ENCODE measurements at places on chromosomes 11 and 22.
A peak's percentile ranks its signal among the peaks of the same experiment; 100 is the strongest.

GRCh38 chr11:126815111-126815510, 185.5 kb downstream of the KIRREL3 start:
- DNase-seq: no peak

DNA sequence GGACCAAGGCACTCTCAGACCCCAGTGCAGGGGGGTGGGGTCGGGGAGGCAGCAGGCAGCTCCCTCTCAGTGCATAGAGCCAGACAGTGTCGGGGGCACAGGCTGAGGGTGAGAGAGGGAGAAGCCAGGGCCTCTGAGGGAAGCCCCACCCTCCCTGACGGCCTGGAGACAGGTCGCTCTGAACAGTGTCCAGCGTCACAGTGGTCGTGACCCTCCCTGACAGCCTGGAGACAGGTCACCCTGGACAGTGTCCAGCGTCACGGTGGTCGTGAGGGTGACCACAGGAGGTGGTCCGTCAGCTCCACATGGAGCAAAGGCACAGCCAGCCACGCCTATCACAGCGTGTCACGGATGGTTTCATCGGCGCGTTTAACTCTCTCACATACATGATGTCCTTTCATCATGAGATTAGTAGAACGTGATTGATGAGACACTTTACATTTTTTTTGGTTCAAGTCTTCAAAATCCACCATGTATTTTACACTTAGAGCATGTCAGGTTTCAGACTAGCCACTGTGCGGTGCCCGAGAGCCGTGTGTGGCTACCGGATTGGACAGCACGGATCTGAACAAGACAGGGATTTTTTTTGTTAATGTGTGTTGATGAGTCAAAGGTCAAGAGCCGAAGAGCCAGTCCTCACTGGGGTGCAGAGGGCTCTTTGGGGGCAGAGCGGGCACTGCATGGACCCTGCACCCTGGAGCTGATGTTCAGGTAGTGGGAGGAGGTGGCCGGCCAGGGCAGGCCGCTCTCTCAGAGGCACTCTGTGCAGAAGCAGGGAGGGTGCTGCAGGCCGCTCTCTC, 23.9 kb upstream of the PANX2 start:
- DNase-seq: no peak

- DNase-seq: no peak
Observed at GRCh38 chr11:100882957-100883356, 195.9 kb downstream of the ARHGAP42 start.

- no peak for DNase-seq
Observed at GRCh38 chr11:67534070-67534679, 10.9 kb upstream of the CABP2 start.

DNA sequence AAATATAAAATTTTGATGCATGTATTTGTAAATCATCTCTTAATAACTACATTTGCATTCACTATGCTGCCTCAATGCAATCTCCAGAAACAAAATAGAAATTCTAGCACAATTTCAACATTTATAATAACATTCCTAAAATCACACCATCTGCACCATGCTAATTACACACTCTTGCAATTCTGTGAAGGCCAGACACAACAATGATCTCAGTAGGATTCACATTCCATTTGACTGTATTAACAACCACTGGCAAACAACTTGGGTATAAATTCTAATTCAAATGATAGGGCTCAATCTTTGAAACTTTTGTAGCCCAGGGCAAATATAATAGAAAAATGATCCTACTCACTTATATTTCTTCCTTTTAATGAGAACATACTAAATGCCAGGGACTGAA, 25.9 kb downstream of the RAB6A start:
- no peak for DNase-seq

DNA sequence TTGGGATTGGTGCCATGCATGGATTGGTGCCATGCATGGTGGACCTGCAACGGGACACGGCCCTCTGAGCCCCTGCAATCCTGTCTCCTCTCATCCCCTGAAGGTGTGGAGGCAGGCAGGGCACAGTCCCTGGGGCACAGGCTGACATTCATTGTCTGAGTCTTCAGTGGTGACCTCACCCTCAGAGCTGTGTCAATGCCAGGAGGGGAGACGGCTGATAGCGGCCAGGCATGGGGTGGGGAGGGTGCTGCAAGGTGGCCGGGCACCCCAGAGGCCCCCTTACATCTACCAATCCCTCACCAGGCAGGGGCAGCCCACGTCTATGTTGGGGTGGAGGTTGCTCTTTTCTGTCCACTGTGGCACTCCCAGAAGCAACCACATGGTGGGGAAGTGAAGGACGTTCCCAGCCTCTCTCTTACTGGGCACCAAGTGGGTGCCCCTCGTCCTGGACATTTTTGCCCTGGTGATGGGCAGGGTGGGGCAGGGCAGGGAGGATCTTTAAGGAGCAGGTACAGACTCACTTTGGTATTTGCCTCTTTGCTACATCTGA, 47.6 kb downstream of the NECTIN1 start:
- no peak for DNase-seq

GRCh38 chr11:114236829-114237228, 59.4 kb upstream of the NNMT start:
- DNase-seq: no peak

GRCh38 chr22:33569018-33569417, 351.3 kb downstream of the LARGE1 start:
- DNase-seq: no peak

DNA sequence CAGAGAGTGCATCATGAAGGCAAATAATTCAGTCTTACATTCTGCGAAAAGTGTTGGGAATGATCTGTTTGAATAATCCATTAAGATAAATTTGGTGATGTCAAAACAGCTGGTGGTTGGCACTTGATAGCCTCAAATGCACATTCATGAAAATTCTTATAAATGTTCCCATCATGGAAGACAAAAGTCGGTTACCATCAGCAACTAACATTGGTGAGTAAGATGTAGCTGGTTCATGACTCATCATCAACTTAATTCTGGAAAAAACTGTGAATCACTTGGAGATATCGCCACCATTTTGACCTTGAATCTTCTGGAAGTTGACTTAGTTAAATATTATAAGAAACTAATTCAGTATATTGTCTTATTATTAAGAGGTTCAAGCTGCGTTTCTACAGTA, 11.2 kb downstream of the CRYBB1 start:
- DNase-seq: no peak

DNA sequence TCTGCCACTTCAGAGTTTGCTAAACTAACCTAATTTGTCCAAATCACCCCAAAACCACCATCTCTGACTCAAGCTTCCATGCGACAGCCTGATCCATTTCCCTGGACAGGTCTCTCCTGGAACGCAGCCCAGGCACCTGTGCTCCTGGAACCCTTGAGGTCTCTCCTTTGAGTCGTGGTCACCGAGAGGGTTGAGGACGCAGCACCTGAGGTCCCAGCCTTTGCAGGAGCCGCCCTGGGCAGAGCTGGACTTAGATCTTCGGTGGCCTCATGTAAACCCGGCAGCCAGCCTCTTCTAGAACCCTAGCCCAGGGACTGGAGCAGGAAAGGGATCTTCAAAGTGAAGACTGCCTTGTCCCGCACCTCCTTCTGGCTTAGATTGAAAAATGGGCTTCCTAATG, 37.6 kb downstream of the ASRGL1 start:
- DNase-seq: no peak

GRCh38 chr11:64372802-64373597, 14.0 kb downstream of the RPS6KA4 start:
- DNase-seq: no peak

DNA sequence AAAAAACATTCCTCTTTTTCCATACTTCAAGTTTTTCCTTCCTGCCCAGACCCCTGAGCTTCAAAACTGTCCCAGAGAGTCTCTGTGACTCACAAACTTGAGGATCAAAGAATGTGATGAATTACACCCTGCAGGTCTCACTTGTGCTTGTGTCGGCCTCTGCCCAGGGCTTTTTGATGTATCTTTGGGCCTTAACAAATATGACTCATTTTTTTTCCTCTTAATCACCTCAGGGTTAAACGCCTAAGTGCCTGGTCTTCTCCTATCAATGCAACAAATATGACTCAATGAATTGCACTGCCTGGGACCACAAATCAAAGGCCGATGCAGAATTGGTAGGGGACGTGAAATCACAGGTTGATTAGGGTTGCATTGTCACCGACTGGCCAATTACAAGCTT, 267.7 kb downstream of the LARGE1 start:
- no peak for DNase-seq

- no peak for DNase-seq
Observed at GRCh38 chr11:46984987-46985386, 48.4 kb downstream of the CSTPP1 start.

DNA sequence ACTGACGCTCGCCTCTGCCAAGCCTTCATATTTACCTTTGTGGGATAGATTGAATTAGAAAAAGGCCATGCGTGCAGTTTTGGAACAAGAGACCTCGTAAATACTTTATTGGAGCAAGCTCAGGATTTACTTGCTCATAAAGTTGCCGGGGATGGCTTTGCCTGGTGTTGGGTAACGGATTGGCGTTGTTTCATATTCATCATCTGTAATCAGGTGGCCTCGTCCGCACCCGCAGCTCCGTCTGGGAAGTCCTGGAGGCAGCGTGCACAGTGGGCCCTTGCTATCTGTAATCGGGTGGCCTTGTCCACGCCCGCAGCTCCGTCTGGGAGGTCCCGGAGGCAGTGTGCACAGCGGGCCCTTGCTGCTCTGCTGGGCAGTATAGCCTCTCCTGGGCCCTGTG, 1209.3 kb downstream of the BRD1 start:
- no peak for DNase-seq

DNA sequence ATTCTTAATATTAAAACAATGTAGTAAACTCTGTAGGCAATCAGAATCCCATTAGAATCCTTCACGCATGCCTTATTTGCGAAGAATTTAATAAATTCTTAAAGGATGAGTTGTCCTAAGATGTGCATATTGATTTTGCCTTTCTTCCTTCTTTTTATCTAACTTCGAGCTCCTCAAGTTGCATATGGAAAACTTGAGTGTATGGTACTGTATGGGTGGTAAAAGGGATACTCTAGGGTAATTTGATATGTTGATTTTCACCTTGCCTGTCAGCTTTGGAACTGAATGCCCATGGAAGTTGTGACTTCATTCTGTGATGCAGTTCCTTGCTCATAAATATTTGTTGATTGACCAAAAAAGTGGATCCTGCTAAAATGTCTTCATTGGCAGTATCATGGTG, 193.8 kb downstream of the DDX10 start:
- DNase-seq: no peak

DNA sequence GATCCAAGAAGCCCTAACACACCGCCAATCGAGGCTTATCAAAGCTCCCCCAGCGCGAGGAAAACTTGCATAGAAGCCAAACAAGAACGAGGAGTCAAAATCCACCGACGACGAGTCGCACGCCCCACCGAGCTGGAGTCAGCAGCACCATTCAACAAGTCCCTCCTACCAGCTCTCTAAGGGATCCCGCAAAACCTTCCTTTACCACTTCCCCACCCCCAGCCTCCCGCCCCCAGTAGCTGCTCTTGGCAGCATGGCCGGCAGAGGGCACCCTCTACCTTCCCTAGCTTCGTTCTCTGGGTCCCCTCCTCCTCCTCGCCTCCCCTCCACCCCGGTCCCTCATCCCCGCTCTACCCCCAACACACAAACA, 1.4 kb downstream of the BDNF start:
- peak; percentile 78 for DNase-seq

GRCh38 chr22:43099095-43099494, 9.9 kb upstream of the TTLL1 start:
- DNase-seq: no peak

DNA sequence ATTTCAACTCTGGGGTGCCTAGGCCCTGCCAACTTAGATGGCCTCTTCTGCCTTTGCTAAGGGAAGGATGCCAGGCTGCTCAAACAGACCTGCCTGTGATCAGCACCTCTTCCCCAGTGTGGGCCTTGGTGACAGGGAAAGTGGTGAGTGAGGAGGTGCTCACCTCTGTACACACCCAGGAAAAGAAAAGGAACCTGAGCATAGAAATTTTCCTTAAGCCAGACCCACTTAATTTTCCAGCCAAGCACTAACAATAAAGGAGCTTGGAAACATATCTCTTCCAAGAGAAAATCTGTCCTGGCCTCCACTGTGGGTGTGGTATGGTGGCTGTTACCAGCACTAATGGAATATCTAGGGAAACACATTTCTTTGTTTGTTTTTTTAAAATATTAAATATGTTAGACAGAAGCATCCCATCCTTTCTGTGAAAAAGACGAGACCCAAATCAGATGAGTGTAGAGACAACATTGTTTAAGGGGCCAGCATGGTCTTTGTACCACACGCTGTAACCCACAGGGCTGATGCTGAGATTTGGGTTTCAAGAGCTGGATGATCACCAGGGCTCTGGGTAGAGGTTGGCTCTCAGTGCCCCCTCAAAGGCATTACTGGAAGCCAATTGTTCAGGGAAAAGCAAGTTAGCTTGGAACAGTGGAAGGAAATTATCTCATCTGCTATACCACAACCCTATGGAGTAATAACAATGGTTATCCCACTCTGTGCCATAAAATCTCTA, 472.2 kb downstream of the INSC start:
- DNase-seq: no peak

GRCh38 chr22:41261541-41262249, 21.0 kb upstream of the CHADL start:
- no peak for DNase-seq

DNA sequence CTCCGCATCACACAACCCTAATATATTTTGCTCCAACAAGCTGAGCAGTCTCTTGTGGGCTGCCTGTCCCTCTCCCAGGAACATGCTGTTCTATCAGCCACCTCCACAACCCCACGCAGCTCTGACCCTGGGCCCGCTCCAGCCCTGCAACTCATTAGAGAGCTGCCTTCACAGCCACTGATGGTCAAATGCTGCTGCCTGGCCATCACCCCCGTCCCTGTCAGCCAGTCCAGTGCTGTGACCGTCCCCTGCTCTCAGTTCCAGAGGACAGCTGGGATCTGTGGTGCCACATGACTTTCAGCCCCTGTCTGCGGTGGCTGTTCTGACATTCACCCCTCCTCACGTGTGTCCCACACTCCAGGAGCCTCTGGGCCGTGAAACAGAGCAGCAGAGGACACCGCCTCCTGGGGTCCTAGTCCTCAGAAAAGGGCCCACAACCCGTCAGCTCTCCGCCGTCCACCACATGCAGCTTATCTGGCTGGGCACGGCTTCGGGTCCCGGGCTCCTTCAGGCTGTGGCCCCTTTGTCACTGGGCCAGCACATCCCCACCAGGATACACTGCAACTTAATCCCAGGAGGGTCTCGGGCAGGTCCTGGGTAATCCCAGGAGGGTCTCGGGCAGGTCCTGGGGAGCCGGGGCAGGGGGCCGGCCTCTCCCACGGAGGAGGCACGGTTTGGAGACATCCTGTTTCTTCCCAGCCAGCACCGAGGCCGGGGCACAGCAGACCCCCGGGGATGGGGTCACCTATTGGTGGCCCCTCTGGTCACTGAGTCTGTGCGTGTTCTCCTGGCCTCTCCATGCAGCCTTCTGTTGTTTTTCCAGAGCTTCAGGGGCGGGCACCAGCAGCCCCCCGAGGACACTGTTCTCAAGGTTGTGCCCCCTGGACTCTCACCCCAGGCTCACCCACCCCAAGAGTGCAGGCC, 15.1 kb downstream of the CRELD2 start:
- no peak for DNase-seq

DNA sequence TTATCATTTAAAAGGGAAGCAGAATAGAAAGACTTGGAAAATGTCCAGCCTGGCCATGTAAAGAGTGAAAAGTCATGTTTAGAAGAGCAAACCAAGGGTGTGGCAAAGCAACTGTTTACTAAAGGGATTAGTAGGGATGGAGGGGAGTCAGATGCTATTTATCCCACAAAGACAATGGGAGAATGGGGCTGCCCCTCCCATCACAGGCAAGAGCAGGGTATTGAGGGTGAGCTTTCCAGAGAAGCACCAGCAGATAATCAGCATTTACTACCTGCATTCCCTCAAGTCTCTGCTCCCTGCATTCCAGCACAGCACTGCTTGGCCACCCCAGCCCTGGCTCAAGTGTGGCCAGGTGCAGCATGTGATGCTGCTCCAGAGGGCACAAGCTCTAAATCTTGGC, 18.5 kb upstream of the QSER1 start:
- DNase-seq: no peak

GRCh38 chr22:17974087-17974486, 50.3 kb downstream of the MICAL3 start:
- DNase-seq: no peak
